Activated CD4-positive, alpha-beta T cell treated with anti-CD3 and anti-CD28 coated beads, Interleukin-2, amount 10 ng/mL, durations not matched to agents 24 days and 14 days (primary cell): ENCODE measurements at places on chromosomes 11 and 22.

- DNase-seq: no peak
These were observed 64.8 kb downstream of the CADM1 start for GRCh38 chr11:115439385-115439784.

DNA sequence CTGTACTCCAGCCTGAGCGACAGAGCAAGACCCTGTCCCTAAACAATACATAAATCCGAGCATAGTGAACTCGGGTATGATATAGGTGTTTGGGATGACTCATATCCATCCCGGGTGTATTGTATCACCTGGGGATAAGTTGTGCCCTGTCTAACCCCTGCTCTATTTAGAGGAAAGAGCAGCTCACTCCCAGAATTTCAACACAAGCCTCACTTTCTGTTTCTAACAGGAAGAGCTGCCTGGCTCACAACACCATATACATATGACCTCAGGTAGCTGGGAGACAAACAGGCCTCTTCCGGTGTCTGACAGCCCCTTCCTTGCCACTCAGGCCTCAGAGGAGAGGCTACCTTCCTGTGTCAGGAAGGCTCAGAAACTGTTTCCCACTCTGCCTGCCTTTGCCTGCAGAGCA is 9.9 kb upstream of the MICALL1 start:
- peak; percentile 89 for DNase-seq

- DNase-seq: no peak
These were observed 195.2 kb downstream of the TRIM29 start for GRCh38 chr11:119942583-119943297.

DNA sequence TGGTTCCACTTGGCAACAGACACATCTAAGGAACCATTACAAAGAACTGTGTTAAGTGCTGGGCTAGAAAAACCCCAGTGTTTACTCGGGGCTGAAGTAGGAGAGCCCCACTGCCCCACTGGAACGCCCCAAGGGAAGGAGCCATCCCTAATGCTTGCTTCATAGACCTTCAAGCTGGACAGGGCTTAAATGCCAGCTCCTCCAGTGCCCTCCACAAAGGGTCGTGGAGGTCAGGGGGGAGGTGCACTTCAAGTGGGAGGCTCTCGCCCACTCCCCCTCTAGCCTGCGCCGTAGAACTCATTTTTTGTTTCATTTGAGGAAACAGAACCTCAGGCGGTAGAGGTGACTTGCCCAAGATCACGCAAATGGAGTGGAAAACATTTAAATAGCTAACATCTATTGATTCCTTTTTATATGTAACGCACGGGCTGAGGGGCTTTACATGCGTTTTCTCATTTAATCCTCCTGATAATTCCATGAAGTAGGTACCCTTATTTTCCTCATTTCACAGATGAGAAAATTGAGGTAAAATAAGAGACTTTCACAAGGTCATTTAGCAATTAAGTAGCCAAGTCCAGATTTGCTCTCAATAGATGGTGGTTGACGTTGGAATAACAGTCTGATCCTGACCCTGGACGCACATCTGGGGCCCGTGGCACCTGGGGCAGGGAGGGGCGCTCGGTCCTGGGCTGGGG is 545 bp upstream of the ZDHHC13 start:
- DNase-seq: peak; percentile 62

DNA sequence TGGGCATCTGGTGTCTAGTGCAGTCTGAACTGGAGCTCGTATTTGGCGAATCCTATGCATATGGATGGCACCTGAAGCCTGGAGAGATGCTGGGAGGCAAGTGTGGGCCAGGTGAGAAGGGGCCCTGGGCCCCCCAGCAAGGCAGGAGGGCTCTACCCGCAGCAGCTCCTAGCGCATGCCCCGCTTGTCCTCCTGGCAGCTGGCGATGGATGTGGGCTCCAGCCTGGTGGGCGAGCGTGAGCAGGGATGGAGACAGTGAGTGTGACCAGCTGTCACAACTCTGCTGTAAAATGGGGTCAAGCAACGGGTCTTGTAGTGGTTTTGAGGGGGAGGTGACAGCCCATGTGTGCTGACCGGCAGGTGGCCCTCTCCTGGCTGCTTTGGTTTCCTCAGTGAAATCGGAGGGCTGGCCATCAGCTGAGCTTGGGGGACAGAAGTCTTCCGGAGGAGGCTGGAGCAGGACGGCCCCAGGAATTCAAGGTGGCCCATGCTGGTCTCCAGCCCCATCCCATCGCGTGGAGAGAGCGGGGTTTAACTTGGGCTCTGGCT is 12.0 kb downstream of the FRMD8 start:
- no peak for DNase-seq

- peak; percentile 76 for DNase-seq
These were observed 4.5 kb downstream of the SHISA8 start for GRCh38 chr22:41910050-41911000.

- no peak for DNase-seq
These were observed 106.4 kb downstream of the MIAT start for GRCh38 chr22:26763633-26764361.

- DNase-seq: no peak
These were observed 25.5 kb upstream of the DGKZ start for GRCh38 chr11:46321757-46322156.

DNA sequence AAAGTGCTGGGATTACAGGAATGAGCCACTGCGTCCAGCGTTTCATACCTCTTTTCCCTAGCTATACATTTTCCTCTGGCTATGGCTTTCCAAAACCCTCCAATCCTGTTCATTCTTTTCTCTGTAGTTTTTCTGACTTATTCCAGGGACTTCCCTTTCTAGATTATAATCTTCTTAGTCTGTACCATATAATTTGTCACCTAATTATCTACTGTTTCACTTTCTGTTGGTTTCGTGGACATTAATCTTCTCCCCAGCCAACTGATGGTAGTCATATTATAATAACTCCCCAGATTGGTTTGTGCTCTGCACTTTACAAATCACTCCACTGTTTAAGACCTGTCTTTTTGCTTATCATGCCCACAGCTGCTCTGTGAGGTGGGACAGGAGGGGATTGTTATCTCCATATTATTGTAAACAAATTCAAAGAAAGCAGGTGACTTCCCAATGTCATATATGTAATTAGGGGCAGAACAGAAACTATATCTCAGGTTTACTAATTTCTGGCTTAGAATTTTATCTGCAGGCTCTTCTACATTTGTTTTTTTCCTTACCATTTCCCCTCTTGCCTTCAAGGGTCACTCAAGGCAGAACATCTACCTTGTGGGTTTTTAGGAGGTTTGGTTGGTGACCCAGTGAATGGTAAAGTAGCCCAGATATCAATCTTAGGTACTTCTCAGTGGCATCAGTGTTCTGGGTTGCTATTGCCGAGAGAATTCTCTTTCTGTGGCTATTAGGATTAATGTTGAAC is 23.9 kb downstream of the STIM1 start:
- DNase-seq: no peak

DNA sequence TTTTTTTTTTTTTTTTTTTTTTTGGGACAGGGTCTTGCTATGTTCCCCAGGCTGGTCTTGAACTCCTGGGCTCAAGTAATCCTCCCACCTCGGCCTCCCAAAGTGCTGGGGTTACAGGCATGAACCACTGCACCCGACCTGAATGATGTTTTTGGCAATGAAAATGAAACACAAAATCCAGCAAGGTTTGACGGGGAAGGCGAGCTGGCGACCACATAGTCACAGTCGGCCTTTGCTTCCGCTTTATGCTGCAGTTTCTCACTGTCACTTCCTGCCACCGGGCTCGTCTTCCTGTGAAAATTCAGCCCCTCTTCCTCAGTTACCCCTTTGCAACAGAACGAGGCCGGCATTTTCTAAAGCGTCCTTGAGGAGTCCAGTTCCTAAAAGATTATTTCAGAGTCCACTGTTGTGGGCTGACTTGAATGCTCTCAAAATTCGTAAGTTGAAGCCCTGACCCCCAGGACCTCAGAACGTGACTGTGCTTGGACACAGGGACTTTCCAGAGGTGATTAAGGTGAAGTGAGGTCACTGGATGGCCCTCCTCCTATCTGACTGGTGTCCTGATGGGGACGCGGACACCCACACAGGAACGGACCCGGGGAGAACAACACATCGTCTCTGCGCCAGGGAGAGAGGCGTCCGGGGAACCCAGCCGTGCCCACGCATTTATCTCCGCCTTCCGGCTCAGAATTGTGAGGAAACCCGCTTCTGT is 2.9 kb upstream of the BID start:
- peak; percentile 92 for DNase-seq
